ENCODE measurements at places on chromosomes 1 and 21.
A peak's percentile ranks its signal among the peaks of the same experiment; 100 is the strongest.

DNA sequence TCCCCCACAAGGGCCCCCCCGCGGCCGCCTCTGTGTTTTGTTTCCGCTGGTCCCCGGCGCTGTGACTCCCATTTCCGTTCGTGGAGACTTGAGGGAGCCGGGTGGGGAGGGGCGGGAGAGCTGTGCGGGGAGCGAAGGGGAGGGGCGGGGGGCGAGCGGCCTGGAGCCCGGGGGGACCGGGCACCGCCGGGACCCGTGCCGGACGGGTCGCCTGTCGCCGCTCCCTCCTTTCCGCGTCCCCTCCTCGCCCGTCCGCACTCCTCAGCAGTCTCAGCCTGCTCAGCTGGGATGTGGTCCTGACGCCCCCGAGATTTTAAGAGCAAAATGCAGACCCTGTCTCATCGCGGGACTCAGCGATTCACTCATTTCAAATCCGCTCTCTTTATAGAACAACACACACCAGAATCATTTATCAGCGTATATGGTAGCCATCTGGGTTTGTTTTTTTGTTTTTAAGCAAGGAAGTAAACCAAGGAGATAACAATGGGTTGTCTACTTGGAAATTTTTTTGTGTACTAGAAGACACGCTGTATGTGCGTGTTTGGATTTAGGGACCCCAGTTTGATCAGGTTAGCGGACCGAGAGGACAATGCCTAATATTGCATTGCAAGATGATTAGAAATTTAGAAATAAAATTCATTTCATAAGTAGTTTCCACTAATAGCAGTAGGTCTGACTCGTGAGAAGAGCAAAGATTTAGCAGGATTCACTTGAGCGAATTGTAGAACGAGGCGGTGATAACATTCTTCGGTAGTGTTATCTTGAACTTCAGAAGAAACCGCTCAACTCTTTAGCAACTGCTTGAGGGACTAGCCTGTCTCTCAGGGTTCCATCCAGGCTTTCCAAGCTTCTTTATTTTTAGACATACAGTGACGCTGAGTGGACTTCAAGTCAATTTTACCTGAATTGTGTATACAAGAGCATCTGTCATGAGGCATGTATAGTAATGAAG is 1.1 kb downstream of the GABPA start:
- no peak for DNase-seq

DNA sequence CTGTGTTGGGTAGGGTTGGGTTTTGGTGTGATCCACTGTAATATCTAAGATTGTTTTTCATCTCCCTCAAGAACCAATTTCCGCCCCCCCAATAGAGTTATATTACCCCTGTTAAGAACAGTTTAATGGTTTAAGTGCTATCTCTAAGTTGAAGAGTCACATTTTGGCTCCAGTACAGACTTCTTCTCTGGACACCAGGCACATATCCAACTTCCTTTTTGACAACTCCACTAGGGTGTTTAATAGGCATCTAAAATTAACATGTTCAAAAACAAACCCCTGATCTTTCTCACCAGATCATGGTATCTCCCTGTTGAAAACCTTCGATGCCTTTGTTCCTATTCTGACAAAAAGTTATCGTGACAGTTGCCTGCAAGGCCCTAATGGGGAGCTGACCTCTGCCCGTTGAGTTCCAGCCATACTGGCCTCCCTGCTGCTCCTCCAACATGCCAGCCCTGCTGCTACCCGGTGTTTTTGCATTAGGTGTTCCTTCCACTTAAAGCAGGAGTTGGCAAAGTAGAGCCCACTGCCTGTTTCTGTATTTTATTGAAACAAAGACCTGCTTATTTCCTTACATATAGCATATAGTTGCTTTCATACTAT is 18.6 kb downstream of the USP24 start:
- DNase-seq, result no peak

GRCh38 chr1:156122519-156123355 is 8.2 kb downstream of the LMNA start:
- peak; percentile 63 for DNase-seq

DNA sequence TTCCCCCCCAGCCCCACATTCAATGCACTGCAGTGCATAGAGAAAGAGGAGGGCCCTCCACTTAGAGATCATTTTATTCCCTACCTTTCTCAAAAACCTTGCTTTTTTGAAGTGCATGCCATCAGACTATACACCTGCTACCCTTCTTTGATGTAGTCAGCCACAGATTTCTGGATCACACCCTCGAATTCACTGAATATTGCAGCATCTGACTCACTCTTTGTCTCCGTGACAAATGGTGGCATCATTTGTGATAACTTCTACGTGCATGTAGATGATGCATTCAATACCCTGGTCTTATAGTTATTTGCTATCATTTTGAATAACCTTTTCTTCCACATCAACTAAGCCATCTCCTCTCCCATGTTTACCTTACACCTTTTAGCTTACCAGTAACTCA is 310.3 kb upstream of the SGIP1 start:
- DNase-seq, result no peak

DNA sequence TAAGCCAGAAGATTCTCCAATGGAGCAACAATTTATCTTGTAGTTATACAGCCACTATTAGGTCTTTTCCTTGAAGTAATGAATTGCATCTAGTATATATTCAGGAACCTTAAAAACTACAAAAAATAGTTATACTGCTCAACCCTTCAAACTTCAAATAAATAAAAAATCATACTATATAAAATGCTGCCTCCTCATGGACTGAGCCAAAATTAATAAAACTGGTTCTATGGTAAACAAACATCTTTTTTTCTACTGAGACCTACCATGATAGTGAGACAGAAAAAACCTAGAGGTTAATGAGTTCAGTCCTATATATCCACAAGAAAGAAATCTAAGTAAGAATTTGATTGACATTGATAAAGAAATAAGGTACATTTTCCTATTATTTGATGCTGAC is 67.7 kb downstream of the GPATCH2 start:
- no peak for DNase-seq

GRCh38 chr21:39867198-39867650 is at the start of gene PCP4:
Gene PCP4 (plus strand): TSS chr21:39867438. CDS start chr21:39867502, 64 bp downstream.
- peak; percentile 5 for DNase-seq
